ENCODE measurements at places on chromosomes 2 and 18. TPM values are rescaled to one million over a fixed set of nuclear protein-coding genes. Genes with fewer than 3 reads are reported as not detected.
A peak's percentile ranks its signal among the peaks of the same experiment; 100 is the strongest.

DNA sequence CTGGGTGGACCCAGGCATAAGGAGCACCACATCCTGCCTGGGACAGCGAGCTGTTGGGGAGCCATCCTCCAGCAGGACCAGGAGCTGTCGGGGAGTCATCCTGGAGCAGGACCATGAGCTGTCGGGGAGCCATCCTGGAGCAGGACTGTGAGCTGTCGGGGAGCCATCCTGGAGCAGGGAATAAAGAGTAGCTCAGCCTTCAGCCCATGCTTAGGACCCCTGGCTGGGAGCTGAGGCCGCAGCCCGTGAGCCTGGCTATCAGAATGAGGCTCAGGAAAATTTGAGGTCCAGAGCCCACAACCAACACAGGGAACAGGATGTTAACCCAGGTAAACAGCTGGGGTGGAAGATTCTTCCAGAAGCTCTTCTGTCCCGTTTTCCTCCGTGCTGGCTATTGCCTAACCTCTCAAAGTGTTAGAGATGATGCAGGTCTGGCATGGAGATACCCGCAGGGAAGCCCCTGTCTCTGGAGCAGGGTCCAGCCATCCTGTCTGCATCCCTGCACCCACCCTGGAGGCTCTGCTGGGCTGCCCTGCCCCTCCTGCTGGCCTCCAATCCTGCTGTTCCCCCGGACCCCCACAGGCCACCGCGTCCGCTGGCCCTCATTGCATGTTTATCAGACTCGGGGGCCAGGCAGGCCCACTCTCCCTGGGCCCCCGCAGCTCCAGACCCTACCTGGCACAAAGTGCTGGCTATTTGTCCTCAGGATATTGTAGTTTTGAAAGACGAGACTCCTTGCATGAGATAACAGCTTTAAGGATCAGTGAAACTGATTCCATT is 243.5 kb upstream of the MYT1L start:
- DNase-seq = no peak

GRCh38 chr2:105125428-105125827 is 87.6 kb downstream of the MRPS9 start:
- DNase-seq = no peak

GRCh38 chr2:40716879-40717278 is 265.0 kb upstream of the SLC8A1 start:
- peak; percentile 73 for DNase-seq

DNA sequence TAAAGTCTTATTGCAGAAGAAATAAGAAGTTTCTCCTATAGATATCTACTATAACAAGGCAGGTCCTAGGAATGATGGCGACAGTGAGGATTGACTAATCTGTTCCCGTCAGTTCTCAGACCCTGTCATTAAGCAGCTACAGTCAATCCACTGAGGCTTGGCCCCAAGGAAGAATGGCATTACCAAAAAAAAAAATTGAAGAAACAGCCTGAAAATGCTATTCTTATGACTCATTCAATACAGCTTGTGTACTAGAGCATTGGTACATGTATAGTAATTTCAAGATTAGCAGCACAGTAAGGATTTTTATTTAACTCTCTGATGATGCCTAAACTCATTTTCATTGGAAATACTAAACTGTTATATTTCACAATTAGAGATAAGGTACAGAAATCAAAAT is 1096.1 kb upstream of the NXPH2 start:
- no peak for DNase-seq

Gene IER3IP1
- total RNA-seq = 13.2 TPM

Gene SLC23A3
- total RNA-seq = 2.5 TPM

DNA sequence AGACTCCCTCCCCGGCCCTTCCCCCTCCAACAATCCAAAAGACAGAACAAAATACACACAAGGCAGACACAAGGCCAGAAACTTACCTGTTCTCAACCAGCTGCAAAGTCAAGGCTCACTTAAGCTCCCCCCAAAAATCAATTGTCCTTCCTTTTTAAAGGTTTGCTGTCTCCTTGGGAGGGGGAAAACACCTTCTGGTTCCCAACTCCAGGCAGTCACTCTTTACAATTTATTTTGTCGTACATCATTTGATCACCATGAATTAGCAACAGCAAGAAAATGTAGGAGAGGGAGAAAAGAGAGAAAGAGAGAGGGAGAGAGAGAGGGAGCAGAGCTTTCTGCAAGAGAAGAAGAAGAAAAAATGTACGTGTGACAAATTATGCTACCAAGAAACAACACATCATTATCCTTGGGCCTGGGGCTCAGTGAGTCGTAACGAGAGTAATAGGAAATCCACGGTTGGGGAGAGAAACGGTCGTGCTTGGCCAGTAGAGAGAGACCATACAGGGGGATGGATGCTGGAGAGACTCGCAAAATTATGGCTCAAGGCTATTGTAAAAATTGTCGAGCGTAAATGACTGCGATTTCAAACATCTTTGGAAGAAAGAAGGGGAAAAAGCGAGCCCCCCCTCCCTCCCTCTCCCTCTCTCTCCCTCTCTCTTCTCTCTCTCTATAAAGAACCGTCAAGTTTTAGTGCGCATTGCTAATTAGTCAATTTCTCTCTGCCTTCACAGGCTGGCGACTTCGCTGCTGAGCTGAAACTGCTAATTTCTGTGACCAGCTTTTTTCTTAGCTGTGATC is at the start of gene KLHL14:
TSS of gene KLHL14 (minus strand) at position 443 of the 801 bp plus-strand sequence. CDS start 2,432 bp downstream, outside the sequence.
- no peak for DNase-seq

DNA sequence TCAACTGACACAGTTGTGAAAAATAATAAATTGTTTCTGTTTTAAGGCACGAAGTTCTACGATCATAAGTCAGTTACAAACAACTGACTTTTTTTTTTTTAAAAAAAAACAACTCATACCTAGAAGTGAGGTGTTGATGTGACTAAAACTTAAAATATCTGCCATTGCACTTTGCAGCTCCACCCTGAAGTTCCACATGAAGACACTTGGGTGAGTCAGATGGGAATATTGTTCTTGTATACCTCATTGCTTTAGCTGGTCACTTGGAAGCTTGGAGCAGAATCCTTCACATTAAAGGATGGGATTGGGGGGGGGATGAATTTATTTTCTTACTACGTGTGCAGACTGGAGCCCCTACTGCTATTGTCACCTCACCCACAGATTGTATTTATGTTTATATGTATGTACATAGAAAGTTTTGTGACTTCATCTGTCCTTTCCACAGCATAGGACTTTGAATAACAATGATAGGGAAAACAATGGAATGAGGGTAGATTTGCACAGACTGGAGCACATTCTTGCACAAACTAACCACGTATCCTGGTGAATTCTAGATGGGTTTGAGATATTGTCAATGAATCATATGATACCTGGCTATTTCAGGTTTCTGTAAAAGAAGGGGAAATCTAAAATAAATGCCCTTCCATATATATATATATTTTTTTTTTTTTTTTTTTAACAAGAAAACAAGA is 57.9 kb upstream of the ARHGAP15 start:
- DNase-seq = peak; percentile 80

Gene CNOT9
- 53.3 TPM for total RNA-seq

Gene RAX
- not detected for total RNA-seq

Gene NEMP2
- total RNA-seq = 5.0 TPM

Gene IL18RAP
- total RNA-seq = not detected

- DNase-seq = peak; percentile 82
These were observed 47.7 kb downstream of the OSBPL6 start for GRCh38 chr2:178241844-178242551.

Measured in mammary epithelial cell (primary cell).